ENCODE measurements at places on chromosomes 1 and 21. TPM values are rescaled to one million over a fixed set of nuclear protein-coding genes. Genes with fewer than 3 reads are reported as not detected.

DNA sequence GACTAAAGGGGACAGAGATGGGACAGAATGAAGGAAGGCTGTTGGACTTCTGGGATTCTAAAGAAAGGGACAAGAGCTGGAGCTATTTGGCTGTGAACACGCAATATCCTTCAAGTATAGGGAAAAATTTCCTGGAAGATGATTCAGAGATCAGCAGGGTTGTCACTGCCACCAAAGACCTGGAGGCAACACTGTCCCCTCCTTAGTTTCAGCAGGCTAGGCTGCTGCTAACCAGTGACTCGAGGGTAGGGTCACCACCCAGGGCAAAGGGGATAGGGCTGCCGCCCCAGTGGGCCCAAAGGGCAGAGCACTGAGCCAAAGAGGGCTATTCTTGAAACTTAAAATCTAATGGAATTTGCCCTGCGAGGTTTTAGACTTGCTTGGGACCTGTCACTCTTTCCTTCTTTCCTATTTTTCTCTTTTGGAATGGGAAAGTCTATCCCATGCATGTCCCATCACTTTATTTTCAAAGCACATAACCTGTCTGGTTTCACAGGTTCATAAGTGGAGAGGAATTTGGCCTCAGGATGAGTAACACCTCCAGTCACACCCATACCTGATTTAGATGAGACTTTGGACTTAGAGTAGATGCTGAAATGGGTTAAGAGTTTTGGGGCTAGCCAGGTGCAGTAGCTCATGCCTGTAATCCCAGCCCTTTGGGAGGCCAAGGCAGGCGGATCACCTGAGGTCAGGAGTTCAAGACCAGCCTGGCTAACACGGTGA, 11.9 kb downstream of the IFNLR1 start:
- no peak for DNase-seq

- DNase-seq: no peak
These were observed 32.5 kb downstream of the PADI2 start for GRCh38 chr1:17086751-17087150.

DNA sequence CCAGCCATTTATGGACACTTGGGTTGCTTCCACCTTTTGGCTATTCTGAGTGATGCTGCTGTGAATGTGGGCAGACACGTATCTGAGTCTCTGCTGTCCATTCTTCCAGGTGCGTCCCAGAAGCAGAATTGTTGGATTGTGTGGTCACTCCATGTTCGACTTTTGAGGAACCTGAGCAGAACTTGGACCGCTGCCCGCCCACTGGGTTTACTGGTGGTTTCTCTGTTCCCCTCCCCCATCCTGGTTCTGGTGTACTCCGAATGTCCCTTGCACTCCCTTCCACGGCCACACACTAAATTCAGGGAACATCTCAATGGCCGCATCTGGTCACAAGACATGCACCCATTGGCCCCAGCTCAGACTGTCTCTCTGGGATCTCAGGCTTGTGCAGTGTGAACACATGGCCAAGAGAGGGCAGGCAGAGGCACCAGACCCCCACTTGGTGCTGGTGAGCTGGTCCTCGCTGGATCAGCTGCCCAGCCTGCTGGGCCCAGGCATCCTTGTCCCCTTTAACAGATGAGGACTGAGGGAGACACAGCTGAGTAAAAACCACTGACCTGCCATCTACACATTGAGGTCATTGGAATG, 565.1 kb downstream of the NPHP4 start:
- DNase-seq: peak; percentile 32

DNA sequence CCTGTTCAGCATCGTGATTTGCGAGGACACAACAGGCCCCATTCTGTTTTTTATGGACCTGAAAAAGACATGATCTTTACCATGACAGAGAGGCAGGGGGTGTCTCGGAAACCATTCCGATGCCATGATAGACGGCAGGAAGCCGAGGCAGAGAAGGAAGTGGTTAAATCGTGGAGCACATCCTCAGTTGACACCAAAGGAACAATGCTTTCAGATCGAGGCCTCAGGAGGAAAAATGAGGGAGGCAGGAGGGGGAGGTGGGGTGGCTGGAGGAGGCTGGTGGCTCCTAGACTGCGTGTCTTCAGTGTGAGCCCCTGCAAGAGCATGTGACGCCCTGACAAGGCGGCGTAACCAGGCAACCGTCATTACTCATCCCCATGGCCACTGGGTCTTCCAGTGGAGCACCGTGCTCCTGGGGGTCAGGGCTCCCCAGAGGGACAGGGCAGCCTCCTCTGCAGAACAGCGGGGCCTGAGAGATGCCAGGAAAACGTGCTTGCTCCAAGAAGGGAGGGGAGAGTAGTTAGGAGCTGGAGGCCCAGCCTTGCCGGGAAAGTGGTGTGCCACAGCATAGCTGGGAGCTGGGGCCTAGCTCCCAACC, 172.8 kb upstream of the TMEM51 start:
- DNase-seq: no peak

DNA sequence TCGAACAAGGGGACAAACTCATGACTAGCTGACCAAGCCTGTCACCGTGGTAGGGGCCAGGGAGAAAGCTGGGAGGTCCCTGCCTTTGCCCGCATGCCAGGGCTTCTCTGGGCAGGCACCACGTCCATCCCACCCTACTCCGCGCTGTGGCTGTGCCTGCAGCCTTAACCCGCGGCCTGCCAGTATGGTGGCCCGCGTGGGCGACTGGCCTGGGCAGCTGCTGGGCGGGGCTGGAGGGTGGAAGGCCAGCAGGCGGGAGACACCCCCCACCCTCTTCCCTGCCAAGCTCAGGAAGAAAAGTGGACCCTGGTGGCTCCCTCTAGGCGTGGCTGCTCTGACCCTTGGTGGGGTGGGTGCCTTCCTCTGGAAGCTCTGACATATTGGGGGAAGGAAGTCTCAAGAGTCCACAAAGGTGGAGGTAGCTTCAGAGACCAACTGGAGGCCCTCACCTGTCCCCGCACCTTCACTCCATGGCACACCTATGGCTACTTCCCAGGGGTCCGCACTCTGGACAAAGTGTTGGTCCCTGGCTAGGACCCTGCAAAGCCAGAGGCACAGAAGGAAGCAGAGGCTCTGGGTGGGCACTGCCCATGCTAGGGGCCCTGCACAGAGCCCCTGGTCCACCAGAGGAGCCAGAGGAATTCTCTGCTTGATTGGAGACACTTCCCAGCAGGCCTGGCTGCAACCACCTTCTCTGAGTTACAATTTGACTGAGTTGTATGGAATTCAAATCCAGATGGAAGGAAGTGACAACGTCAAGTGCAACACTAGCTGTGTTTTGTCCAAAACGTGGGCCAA, 3.3 kb upstream of the SKI start:
- no peak for DNase-seq

The ETNK2 gene
- 19.1 TPM for total RNA-seq

The UBE2U gene
- 0.17 TPM for total RNA-seq

The LEMD1 gene
- total RNA-seq: 1.5 TPM

The LRRC3 gene
- total RNA-seq: 0.37 TPM
